ENCODE measurements at places on chromosomes 4 and X.

DNA sequence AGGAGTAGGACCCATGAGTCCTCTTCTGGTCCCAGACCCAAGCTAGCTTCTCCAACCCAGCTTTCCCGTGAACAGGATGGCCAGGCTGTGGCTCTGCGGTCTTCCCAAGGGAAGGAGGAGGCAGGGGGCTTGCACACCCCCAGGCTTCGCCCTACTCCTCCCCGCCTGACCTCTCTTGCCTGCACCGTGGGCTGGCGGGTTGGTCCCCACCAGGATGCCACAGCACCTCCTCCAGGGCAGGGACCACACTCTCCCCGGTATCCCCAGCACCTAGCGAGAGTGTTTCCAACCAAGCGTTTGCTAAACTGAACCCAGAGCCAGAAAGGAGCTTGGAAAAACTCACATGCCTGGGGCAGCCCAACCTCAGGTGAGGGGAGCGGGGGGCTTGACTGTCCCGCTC, 9.0 kb upstream of the S100P start:
- DNase-seq, result no peak

DNA sequence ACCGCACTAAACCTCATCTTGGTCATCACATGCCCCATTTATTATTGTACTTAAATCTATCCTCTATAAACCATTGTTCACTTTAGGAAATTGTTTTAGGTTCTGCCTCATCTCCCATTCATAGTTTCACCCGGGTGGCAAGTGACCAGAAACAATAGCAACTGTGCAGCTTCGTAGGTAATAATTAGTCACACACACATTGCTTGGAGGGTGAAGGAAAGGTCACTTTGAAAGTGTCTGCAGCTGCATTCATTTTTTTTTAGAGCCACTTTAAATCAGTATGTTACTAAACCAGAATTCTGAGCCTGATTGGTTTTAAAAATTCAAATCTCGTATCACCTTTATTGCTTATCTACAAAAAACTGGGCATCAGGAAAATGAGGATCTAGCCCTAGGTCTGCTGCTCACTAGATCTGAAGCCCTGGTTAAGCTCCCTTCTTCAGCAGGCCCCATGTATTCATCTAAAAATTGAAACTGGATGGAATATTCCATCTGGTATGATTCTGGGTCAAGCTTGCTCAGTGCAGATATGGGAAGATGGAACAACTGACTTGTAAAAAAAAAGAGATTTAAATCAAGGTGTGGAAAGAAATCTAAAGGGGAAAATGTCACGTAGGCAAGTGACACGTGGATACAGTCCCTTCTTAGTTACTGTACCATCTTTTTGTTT, 62.4 kb downstream of the LIMCH1 start:
- DNase-seq, result no peak

GRCh38 chrX:115968436-115969252, 201.9 kb upstream of the AGTR2 start:
- DNase-seq, result no peak

DNA sequence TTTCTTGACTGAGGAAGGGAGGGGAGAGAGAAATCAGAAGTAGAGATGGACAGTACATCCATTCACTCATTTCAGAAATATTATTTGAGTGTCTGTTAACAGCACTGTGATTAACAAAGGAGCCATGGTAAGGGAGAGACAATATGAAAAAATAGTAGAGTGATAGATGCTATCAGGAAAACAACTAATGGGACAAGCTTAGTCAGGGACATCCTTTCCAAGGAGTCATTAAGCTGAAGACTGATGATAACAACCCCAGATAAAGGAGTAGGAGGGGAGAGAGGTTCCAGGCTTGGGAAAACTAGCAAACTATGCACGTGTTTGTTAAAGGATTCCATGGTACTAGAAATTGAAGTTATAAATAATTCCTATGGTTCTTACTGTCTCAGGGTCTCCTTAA, 122.2 kb downstream of the CBR4 start:
- DNase-seq, result no peak

DNA sequence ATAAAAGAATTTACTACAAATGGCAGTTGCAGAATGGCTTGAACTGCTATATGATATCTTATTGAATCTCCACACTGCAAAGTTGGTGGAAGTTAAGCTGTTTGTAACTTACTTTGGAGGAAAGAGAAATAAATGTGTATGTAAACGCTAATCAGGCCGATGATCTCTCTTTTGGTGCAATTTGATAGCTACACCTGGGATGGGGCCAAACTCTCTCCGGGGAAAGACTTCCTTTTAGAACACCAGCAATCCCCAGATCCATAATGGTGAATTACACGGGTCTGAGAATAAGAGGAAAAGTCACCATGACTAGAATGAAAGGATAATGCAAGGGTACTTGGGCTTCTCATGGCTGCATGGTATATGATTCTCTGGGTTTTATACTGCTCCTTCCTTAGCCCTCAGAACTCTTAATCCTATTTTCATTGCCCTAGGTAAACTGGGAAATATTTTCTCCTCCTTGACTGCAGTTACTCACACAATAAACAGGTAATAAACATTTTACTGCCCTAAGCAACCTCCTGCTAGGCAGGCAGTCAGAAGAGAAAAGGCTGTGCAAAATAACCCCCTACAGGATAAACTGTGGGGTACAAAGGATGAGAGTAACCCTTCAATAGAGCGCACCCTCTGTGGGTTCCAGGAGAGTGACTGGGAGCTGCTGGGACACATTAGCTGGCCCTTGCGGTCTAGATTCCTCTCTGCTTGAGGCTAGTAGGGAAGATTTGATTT, 109.3 kb downstream of the MGST2 start:
- no peak for DNase-seq

GRCh38 chrX:111830571-111830970, 45.4 kb upstream of the TRPC5OS start:
- no peak for DNase-seq

DNA sequence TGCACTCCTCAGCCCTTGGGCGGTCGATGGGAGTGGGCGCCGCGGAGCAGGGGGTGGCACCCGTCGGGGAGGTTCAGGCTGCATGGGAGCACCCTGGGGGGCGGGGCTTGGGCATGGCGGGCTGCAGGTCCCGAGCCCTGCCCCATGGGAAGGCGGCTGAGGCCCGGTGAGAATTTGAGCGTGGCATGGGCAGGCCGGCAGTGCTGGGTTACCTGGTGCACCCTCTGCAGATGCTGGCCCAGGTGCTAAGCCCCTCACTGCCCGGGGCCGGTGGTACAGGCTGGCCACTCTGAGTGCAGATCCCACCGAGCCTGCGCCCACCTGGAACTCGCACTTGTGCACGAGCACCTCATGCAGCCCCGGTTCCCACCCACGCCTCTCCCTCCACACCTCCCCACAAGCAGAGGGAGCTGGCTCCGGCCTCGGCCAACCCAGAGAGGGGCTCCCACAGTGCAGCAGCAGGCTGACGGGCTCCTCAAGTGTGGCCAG, 556.3 kb downstream of the GALNTL6 start:
- DNase-seq, result no peak

DNA sequence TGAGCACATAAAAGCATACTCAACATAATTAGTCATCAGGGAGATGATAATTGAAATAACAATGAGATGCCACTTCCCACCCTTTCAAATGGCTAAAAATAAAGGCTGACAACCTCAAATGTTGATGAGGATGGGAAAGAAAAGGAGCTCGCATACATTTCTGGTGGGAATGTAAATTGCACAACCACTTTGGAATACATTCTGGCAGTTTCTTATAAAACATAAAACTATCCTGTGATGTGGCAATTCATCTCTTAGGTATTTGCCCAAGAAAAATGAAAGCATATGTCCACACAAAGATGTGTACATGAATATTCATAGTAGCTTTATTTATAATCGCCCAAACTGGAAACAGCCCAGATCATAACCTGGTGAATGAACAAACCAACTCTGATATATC, 687 bp upstream of the ZNF275 start:
- DNase-seq, result peak; percentile 73

- DNase-seq, result no peak
Measured at GRCh38 chr4:9894644-9895332, 113.4 kb downstream of the DRD5 start.

- DNase-seq, result no peak
Measured at GRCh38 chr4:8922481-8922880, 50.8 kb upstream of the HMX1 start.

DNA sequence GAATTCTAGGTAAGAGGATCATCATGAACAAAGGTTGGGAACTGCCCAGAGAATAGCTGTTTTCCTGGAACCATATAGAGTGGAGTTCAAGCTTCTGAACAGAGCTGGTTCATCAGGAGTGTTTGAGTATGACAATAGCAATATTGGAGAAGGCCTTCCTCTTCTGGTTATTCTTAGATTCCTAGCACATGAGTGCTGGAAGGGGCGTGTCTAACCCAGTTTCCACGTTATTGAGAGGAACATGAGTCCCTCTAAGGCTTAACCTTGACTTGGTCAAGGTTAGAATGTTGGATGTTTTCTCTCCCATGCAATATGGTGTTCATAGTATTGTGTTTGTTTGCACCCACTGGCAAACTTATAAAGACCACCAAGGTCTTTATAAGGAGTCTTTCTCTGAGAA, 101.3 kb downstream of the TSPAN7 start:
- DNase-seq, result no peak

DNA sequence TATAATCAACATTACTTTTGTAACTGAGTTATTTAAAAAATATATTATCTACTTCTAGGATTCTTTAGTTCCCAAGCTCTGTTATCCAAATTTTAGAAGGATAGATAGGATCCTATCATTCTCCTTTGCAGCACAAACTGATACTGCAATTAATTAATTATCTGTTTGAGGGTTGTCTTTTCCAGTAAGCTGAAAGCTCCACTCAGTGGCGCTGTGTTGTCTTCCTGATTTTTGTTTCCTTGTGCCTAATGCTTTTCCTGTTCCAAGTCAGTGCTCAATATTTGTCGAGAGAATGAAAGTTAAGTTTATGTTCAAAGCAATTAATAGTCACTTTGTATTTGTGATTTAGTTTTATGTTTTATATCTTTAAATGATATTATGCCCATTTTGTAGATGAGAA, 107.4 kb upstream of the ANK2 start:
- no peak for DNase-seq

GRCh38 chrX:14235004-14235403, 205.3 kb upstream of the GEMIN8 start:
- DNase-seq, result no peak

DNA sequence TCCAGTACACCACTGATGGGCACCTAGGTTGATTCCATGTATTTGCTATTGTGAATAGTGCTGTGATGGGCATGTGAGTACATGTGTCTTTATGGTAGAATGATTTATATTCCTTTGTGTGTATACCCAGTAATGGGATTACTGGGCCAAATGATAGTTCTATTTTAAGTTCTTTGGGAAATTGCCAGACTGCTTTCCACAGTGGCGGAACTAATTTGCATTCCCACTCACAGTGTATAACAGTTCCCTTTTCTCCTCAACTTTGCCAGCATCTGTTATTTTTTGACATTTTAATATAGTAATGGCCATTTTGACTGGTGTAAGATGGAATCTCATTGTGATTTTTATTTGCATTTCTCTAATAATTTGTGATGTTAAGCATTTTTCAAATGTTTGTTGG, 25.9 kb downstream of the CC2D2A start:
- peak; percentile 27 for DNase-seq

DNA sequence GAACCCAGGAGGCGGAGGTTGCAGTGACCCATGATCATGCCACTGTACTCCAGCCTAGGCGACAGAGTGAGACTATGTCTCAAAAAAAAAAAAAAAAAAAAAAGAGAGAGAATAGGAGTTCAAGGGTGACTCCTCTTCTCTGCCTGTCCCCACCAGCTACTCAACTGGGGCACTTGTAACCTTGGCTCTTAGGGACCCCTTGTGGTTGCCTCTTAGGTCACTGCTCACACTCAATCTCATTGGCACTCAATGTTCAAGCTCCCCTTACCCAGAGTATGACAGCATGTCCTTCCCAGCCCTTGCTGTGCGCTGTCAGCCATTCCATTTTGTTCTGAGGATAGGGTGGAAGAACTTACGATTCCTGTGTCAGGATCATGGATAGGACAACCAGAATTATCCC, 82.4 kb upstream of the BEND4 start:
- DNase-seq, result no peak

- DNase-seq, result peak; percentile 28
Measured at GRCh38 chrX:150587585-150588503, 19.4 kb downstream of the MTM1 start.

- no peak for DNase-seq
Measured at GRCh38 chr4:112144546-112145325, 518 bp upstream of the FAM241A start.

GRCh38 chrX:120999413-120999812, 13.9 kb upstream of the CT47A1 start:
- no peak for DNase-seq

- DNase-seq, result peak; percentile 62
Measured at GRCh38 chr4:158131027-158131426, 41.8 kb downstream of the GASK1B start.

- peak; percentile 23 for DNase-seq
Measured at GRCh38 chr4:180823108-180823507, 1420.1 kb upstream of the TENM3 start.

DNA sequence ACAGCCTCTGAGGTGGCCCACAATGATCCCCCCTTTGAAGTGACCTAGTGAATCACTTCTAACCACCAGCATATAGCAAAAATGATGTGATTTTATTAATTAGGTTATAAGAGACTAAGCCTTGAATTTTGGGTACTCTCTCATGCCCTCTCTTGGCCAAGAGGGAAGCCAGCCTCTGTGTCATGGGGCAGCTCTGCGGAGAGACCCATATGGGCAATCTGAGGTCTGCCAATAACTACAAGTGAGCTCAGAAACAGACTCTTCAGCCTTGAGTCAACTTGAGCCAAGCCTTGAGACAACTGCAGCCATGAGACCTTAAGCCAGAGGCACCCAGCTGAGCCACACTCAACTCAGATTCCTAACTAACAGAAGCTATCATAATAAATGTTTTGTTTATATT, 45.7 kb downstream of the MANBA start:
- DNase-seq, result no peak

GRCh38 chrX:20432746-20433387, 166.2 kb upstream of the RPS6KA3 start:
- DNase-seq, result no peak

DNA sequence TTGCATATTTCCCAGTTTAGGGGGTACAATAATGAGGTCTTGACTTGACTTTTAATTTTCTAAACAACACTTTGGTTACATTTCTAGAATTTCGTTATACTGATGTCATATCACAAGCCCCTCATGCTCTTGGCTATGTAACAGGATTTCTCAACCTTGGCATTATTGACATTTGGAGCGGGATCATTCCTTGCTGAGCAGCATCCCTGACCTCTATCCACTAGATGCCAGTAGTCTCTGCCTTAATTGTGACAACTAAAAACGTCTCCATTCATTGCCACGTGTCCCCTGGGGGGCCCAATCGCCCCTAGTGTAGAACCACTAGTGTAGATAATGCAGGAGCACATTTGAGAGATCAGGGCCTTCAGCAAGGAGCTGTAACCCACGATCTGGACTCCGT, 234.2 kb upstream of the MID1 start:
- DNase-seq, result no peak

Measured in fibroblast of upper back skin (primary cell).